ENCODE measurements at places on chromosomes 4 and X. TPM values are rescaled to one million over a fixed set of nuclear protein-coding genes. Genes with fewer than 3 reads are reported as not detected.

Gene ABHD18
- total RNA-seq, result 5.4 TPM

- no peak overlapping the region for H3K27ac ChIP-seq
- H3K4me3 ChIP-seq, result no peak overlapping the region
- DNase-seq, result no peak
- no peaks in the 10 kb centered on the region for H3K4me1 ChIP-seq
- H3K27me3 ChIP-seq, result no peaks in the 10 kb centered on the region
Observed at GRCh38 chrX:138886769-138887168, 175.3 kb upstream of the FGF13 start.

- peaks cover 6% of the 10 kb centered on the region for H3K4me1 ChIP-seq
- peak; percentile 37 for DNase-seq
- H3K27ac ChIP-seq, result no peak overlapping the region
- H3K36me3 ChIP-seq, result no peaks in the 10 kb centered on the region
- H3K27me3 ChIP-seq, result no peaks in the 10 kb centered on the region
Observed at GRCh38 chrX:106898462-106898861, 4.7 kb downstream of the RIPPLY1 start.

GRCh38 chrX:133661962-133662839 is 246.9 kb upstream of the GPC4 start:
- no peaks in the 10 kb centered on the region for H3K36me3 ChIP-seq
- H3K4me1 ChIP-seq, result no peaks in the 10 kb centered on the region
- no peaks in the 10 kb centered on the region for H3K27me3 ChIP-seq
- no peak overlapping the region for H3K4me3 ChIP-seq
- peak; percentile 22 for DNase-seq

- DNase-seq, result no peak
- no peak overlapping the region for H3K4me3 ChIP-seq
- no peaks in the 10 kb centered on the region for H3K27me3 ChIP-seq
- H3K4me1 ChIP-seq, result no peaks in the 10 kb centered on the region
- no peak overlapping the region for H3K27ac ChIP-seq
Observed at GRCh38 chr4:181970366-181970765, 272.8 kb upstream of the TENM3 start.
